ENCODE measurements at places on chromosomes 4 and X.
A peak's percentile ranks its signal among the peaks of the same experiment; 100 is the strongest.

GRCh38 chr4:148069895-148070178 lies 337.9 kb downstream of the ARHGAP10 start:
- DNase-seq, result no peak

DNA sequence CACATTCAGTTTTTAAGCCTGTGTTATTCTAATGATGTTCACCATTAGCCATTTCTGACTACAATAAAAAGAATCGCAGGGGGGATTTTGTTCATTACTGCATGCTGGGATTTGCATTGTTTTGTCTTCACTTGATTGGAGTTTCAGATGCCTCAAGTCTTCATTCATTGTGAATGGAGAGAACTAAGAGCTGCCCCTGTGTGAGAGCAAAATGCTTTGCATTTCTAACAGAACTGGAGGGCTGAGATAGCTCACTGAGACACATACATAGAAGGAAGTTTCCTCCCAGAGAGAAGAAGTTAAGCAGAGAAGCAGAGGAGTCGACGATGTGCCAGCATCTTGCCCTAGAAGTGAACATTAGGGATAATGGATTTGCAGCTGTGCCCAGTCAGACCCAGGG lies 113.5 kb upstream of the GATB start:
- DNase-seq, result no peak

DNA sequence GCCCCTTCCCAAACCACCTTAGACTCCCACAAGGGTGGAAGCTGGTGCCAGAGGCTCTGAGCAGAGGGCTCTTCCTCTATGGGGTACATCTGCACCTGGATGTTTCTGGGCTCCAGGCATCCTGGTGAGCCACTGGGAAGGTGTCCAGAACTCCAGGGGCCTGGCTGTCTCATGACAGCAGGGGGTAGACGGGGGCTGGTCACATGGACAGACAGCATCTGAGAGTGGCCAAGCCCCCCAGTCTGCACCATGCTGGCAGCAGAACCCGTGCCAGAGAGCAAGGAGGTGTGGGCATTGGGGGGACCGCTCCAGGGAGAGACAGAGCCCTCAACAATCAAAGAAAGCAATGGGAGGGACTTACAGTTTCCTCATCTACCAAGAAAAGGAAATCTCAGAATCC lies 39.5 kb downstream of the ZFYVE28 start:
- DNase-seq, result no peak

- DNase-seq, result peak; percentile 32
These were observed 662 bp downstream of the SLAIN2 start for GRCh38 chr4:48341776-48342605.

DNA sequence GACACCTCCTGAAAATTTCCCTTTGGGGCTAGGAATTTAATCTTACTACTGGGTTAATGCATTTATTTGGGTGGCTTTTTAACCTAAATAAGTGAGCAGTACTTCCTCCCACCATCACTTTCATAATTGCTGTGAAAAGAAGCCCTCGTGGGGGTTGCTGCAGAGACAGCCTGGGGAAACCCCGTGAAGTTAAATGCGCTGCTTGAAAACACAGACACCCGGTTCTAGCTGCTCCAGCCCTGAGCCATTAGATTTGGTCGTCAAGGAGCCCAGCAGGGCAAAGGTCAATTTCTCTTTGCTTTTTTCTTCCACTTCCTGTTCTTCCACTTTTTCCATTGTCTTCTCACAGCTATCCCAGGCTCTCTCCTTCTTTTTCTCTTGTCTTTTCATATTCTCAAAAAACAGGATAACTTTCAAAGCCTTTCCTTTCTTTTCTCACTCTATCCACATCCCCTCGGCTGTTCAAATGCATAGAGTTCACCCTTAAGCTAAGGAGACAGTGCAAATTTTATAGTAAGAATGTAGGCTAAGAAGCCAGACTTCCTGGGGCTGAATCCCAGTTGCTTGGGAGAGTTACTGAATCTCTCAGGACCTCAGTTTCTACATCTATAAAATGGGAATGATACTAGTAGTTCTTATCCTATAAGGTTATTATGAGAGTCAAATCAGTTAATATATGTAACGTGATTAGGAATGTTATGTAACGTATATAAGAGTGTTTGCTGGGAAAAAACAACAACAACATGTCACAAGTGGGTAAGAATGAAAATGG lies 91.5 kb upstream of the ZNF827 start:
- DNase-seq, result no peak

DNA sequence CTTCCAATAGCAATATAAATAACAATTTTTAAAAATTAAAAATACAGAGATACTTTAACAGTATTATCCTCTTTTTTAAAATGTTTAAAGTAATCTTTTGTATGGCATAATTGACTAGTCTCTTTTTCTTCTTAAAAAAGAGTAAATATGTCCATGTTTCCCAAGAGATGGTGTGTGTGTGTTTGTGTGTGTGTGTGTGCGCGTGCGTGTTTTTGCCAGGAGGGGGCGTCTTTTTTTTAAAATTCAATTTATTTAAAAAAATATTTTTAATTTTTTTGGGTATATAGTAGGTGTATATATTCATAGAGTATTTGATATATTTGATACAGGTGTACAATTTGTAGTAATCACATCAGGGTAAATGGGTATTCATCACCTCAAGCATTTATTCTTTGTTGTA lies 1073.7 kb downstream of the PCDH7 start:
- DNase-seq, result no peak

GRCh38 chr4:8185930-8186329 lies 13.2 kb upstream of the SH3TC1 start:
- no peak for DNase-seq

DNA sequence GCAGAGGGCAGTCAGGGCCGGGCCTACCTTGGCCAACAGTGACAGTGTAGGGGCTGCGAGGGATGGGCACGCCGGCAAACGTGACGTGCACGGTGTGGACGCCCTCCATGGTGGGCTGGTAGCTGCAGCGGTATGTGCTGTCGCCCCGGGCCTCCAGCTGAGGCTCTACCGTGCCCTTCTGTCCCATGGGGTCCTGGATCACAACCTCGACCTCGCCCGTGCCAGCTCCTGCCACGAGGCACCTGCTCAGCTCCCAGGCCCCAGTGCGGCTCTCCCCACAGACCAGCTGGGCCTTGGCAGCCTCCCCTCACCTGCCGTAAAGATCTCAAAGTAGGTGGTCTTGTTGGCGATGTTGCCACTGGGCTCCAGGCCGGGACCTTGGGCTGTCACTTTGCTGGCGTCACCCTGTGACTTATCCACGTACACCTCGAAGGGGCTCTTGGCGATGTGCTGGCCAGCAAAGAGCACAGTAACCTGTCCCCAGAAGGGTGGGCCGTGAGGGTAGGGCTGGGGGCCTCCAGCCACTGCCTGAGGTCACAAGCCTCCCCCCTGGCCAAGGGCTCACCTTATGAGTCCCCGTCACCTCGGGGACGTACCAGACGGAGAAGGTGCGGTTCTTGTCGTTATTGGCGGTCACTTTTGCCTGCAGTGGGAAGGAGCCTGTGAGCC lies 8.3 kb downstream of the FLNA start:
- no peak for DNase-seq

- DNase-seq, result no peak
These were observed 73.0 kb downstream of the USP46 start for GRCh38 chr4:52586069-52586468.

DNA sequence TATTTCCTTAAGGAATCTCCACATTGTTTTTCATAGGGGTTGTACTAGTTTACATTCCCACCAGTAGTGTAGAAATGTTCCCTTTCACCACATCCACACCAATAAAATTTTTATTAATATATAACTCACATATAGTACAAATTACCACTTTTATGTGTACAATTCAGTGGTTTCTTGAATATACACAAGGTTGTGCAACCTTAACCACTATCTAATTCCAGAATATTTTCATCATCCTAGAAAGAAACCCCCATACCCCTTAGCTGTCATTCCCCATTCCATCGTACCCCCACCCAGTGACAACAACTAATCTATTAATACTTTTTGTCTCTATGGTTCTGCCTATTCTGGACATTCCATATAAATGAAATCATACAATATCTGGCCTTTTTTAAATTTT lies 108.3 kb upstream of the USP9X start:
- DNase-seq, result no peak

- no peak for DNase-seq
These were observed 61.9 kb downstream of the HOPX start for GRCh38 chr4:56619160-56619559.

DNA sequence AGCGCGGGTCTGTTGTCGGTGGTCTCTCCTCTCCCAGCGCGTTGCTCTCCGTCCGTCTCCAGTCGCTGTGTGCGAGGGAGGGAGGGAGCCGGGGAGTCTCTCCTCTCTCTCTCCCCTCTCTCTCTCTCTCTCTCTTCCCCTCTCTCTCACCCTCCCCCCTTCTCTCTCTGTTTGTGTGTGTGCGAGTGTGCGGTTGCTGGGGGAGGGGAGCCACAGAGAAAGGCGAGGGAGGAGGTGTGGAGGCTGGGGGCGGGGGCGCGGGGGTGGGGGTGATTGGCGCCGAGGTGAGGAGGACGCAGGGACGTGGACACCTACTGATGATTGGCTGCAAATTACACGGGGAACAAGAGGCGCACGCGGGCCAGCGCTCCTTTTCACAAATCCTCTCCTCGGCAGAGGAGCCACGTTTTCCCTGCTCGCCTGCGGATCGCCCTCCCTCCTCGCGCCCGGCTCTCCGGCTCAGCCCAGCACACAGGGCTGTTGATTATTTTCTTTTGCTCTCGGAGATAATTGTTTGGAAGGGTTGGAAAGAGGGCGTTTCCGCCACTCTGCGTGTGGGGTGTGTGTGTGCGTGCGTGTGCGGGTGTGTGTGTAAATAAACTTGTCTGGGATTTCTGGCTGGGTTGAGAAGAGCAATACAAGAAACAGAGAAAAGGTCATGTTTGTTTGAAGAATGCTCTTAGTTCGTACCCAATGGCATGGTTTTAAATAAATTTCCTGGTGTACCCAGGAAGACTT lies at the start of gene CXXC4:
TSS of gene CXXC4 (minus strand) at position 73 of the 738 bp plus-strand sequence. CDS start 3,092 bp downstream, outside the sequence.
- DNase-seq, result no peak

- no peak for DNase-seq
These were observed 101.2 kb upstream of the CBLL2 start for GRCh38 chrX:22171287-22172060.

DNA sequence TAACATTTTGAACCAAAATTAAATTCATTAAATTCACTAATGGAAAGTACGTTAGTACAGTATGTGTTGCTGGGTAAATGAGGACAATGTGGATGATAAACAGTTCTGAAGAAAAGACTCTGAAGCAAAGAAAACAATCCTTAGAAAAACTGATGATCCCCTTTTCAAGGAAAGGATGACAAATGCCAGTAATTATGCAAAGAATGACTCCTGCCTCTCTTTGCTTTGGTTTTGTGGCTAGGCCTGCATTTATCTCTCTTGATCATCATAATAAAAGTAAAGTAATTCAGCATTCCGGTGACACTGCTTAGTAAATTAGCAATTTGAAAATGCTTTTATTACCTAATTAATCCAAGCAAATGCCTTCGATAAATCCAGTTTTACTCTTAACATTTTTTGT lies 652.2 kb upstream of the DIPK2B start:
- no peak for DNase-seq

GRCh38 chr4:5218376-5219069 lies 167.2 kb downstream of the STK32B start:
- no peak for DNase-seq

DNA sequence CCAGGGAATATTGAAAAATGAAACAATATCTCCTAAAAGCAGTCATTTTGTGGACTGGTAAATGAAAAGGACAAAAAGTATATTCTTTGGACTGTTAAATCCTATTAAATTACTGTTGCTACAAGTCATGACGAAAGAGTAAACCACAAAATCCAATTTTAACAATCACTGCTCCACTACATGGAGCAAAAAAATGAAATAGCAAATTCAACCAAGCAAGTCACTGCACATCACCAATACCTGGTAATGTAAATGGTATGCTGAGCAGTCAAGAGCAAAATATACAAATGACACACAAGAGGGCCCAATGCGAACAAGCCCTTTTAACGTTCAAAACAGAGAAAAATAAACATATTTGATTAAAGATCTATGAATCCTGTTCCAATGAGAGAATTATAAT lies 126.2 kb downstream of the KLHL13 start:
- DNase-seq, result no peak

GRCh38 chr4:105014234-105014633 lies 132.4 kb upstream of the TET2 start:
- no peak for DNase-seq
